ENCODE measurements at places on chromosomes 2 and 18.

GRCh38 chr2:175930504-175930903 is 71.6 kb downstream of the LNPK start:
- no peak for DNase-seq

GRCh38 chr2:215839816-215840215 is 173.5 kb downstream of the MREG start:
- no peak for DNase-seq

DNA sequence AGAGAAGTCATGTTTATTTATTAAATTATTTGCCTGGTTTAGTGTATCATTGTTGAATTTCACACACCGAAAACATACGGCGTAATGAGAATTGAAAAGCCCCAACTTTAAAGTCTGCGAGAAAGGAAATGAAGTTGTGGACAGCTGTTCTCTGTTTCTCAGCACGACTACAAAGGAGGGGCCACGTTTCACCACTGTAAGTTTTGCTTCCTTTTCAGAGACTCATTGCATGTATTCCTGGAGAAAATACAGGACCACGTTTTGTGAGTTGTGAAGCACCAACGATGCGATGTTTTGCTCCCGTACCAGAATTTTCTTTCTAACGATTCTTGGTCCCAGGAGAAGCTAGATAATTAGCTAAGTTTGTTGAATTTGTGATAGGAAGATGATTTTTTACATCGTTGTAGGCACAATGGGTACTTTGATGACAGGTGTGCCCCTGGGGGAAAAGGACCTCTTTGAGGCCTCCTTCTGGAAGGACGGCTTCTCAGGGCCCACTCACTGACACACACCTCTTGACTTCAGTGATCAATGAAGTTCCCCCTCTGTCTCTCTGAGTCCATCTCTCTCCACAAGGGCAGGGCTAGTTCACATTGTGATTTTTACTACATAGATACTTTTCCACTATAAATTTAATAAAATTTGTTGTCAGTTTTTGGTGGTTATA is 23.7 kb upstream of the ACKR3 start:
- no peak for DNase-seq

- DNase-seq, result no peak
Measured at GRCh38 chr2:240582781-240583180, 3.8 kb upstream of the CAPN10 start.

- DNase-seq, result no peak
Measured at GRCh38 chr2:131145040-131145439, 39.9 kb downstream of the PLEKHB2 start.

Measured in aorta (tissue), 5 donors.